Stimulated activated CD4-positive, alpha-beta T cell treated with anti-CD3 and anti-CD28 coated beads, Interleukin-12 subunit alpha, Interleukin-12 subunit beta, amount 100 ng/mL, for 24 hours (primary cell): ENCODE measurements at places on chromosomes 16 and 17.

DNA sequence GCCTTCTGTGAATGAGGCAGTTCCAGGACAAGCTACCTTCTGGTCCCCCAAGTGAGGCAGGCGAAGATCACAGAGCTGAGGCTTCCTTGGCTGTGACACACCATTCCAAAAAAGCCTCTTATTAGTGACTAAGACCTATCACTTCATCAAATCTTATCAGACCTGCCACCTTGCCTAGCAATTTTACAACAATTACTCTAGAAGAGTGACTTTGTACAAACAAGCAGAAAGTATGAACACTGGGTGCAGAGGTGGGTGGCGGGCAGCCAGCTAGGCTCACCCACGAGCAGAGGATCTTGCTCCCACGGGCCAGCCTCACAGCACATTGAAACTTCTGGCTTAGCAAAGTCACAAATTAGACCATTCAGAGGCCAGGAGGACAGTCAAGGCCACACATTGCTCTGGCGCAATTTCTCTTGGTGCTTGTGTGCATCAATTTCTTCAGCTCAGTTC is 2.2 kb upstream of the ICAM2 start:
- DNase-seq, result no peak

GRCh38 chr16:52437277-52437670 is 109.7 kb downstream of the TOX3 start:
- no peak for DNase-seq

DNA sequence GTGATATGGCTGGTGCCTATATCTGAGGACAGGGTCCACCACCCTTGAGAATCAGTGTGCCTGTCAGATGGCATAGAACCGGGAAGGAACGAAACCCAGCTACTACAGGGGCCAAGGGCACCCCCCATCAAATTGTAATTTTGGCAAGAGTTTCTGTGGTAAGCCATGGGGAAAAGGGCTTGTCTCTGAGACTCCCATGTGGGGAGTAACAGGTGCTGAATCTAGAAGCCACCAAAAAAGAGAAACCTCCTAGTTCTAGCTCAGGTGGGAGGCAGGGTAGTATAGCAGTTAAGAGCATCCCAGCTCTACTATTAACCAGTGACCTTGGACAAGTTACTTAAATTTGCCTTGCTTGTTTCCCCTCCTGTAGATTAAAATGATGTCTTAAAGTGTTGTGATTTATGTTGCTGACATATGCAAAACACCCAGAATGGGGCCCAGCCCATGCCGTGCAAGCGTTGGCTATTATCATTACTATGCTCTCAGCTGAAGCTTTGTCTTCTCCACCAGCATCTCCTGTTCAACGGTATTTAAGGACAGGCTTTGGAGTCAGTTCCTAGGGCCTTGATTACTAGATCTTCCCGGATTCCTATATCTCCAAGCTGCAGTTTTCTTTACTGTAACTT is 210.7 kb upstream of the NLRP1 start:
- DNase-seq, result no peak

DNA sequence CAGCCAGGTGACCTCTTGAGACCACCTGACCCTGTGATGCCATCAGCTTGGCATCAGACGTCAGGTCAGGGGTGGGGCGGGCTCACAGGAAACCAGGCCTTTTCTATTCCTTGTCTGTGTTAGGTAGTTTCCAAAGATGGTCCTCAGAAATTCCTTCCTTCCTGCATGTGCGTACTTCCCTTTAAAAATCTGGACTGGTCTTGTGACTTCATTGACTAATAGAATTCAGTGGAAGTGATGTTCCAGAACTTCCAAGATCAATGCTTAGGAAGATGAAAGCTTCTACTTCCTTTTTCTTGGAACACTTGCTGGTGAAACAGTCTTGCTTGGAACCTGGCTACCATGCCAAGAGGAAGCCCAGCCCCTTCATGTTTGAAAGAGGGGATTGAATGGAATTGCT is 10.0 kb upstream of the N4BP1 start:
- no peak for DNase-seq

GRCh38 chr17:34161690-34162089 is 93.4 kb upstream of the CCL2 start:
- DNase-seq, result no peak
